WERI-Rb-1 (cell line): ENCODE measurements at places on chromosomes 11 and 22.

DNA sequence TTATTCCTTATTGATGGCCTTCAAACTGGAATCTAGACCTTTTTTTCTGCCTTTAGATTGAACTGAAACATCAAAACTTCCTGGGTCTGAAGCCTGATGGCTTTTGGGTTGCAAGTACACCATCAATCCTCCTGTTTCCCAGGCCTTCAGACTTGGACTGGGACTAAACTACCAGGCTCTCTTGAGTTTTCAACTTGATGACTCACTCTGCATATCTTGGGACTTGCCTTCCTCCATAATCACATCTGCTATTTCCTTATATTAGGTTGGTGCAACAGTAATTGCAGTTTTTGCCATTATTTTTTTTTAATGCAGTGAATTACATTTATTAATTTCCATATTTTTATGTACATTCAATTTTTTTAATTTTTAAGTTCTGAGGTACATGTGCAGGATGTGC is 7.0 kb downstream of the OR51B5 start:
- DNase-seq, result no peak

DNA sequence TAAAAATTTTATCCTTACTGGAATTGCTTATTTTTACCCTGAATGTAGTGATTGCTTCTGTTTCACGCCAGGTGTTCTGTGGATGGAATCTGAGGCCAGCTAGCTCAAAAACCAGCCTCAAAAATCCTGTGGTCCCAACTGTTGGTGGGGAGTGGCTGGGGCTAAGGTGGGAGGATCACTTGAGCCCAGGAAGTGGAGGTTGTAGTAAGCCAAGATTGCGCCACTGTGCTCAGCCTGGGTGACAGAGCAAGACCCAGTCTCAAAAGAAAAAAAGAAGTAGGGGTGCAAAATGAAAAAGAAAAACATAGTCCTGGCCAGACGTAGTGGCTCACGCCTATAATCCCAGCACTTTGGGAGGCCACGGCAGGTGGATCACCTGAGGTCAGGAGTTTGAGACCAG is 27.0 kb upstream of the SLC5A1 start:
- no peak for DNase-seq

DNA sequence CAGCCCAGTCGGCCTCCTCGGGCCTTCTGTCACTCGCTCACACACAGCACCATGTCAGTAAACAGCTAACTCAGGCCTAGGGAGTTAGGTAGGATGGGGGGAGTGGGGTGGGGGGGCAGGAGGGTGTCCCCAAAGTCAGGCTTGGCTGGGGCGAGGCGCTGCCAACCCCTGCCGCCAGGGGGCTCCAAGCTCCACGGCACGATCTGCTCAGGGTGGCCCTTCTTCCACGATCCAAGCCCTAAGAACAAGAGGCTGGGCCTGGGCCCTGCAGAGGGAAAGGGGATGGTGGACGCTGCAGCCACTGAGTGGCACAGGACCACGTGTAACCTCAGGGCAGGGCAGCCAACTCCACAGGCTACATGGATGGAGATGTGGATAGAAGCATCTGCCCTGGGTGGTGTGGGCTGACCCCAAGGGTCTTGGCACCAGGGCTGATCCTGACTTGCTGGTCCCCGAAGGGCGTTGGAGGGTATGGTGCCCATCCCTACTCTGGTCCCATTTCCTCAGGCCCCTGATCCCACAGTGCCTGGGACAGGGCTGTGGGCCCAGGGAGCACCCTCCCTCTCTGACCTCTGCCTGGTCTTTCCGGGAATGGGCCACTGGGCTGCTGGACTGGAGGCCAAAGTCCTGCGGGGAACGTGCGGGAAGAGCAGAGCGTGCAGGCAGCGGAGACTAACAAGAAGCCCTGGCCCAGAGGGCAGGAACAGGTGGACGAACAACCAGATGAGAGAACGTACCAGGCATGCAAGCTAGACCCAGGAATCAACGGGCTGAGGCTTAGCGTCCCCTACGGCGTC is 29.1 kb upstream of the TXNRD2 start:
- peak; percentile 78 for DNase-seq

DNA sequence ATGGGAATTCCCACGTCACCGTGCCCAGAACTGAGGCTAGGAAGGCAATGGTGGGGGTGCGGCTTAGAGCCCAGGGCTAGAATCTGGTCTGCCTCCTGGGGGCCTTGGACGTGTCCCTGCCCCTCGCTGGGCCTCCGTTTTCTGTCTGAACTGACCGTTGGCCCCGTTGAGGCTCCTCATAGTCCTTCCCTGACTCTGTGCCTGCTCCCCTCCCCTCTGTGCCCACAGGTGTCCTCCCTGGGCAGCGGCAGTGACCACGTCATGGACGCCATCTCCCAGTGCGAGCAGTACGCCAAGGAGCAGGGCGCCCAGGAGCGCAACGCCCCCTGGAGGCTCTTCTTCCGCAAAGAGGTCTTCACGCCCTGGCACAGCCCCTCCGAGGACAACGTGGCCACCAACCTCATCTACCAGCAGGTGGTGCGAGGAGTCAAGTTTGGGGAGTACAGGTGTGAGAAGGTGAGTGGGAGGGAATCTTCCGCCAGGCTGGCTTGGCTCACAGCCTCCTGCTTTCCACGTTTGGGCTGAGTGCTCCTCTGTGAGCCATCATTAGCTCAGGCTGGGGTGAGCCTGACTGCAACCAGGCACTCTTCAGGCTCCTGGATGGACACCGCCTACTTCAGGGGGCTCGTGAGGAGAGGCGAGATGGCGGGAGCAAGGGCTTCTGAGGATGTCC is 63.9 kb downstream of the MYO7A start:
- peak; percentile 72 for DNase-seq

GRCh38 chr11:59222464-59223060 is 9.8 kb upstream of the MPEG1 start:
- DNase-seq, result no peak

DNA sequence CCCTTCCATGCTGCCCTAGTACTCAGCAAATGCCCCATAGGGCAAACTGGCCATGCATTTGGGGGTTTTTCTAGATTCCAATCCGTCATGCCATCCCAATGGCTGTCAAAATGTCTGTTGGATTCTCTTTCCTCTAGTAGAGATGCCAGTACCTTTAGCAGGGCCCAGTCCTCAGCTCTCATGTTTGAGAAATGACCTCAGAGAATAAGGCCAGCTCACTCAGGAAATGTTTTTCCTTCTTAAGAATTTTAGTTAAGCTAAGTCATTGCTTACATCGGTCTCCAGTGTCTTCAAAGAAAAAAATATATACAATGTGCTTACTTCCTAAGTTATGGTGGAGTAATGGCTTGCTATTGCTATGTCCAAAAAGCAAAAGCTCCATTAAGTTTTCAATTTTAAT is 14.1 kb upstream of the ALKBH3 start:
- no peak for DNase-seq

DNA sequence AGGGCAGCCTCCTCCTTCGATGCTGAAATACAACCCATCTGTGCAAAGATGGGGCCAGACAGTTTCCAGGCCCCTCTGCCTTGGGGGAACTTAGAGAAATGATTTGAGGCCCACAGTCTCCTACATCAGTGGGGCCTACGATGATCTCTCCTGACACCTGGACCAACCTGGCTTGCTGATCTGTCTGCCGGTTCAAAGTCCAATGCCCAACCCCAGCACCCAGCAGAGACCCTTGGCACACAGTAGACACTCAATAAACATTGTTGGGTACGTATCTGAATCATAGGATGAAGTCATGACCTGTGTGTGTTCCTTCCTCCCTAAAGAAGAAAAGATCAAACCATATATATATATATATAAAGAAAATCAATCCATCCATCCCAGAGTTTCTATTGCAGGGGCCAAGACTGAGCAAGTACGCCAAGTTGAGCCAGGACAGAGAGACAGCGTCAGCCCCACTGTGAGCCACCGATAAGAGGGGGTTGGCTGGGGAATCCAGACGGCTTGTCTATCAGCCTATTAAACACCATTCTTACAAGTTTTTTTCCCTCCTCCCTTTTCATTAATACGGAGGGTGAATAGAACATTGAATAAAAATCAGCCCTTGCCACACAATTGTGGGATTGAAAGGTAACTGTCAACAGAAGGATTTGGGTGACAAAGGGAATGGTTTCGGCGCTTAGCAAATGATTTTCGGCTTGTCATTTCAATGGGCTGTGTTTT is 244.1 kb downstream of the MN1 start:
- no peak for DNase-seq

GRCh38 chr11:32597921-32598320 is 14.3 kb downstream of the EIF3M start:
- DNase-seq, result no peak

- DNase-seq, result no peak
Observed at GRCh38 chr11:84437071-84437980, 1151.2 kb upstream of the CCDC90B start.

GRCh38 chr22:37021710-37022482 is 2.4 kb downstream of the MPST start:
- DNase-seq, result peak; percentile 43

DNA sequence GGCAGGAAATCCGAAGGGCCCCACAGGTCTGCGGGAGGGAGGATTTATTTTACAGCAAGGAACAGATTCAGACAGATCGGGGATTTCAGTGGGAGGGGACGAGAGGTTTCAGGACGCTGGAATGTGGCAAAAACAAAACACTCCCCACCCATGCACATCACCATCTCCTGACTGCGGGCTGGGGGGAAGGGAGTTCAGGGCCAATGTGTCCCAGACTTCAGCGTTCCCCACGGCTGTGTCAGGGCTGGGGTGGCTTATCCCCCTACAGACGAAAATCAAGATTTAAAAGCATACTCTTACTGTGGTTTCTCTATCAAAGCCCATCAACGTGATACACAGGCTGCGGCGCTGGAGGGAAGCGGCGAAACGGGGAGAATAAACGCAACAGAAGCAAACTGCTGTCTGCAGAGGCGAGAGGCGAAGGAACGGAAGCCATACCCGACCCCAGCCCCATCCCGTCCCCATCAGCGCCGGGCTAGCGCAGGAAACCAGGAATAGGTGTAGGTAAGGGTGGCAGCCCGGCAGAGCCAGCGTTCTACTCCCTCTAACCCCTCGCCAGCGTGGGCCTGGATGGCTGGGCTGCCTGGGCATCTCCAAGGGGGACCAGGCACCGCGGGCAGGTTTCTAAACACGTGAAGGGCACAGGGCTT is 2.7 kb downstream of the TENM4 start:
- DNase-seq, result no peak

DNA sequence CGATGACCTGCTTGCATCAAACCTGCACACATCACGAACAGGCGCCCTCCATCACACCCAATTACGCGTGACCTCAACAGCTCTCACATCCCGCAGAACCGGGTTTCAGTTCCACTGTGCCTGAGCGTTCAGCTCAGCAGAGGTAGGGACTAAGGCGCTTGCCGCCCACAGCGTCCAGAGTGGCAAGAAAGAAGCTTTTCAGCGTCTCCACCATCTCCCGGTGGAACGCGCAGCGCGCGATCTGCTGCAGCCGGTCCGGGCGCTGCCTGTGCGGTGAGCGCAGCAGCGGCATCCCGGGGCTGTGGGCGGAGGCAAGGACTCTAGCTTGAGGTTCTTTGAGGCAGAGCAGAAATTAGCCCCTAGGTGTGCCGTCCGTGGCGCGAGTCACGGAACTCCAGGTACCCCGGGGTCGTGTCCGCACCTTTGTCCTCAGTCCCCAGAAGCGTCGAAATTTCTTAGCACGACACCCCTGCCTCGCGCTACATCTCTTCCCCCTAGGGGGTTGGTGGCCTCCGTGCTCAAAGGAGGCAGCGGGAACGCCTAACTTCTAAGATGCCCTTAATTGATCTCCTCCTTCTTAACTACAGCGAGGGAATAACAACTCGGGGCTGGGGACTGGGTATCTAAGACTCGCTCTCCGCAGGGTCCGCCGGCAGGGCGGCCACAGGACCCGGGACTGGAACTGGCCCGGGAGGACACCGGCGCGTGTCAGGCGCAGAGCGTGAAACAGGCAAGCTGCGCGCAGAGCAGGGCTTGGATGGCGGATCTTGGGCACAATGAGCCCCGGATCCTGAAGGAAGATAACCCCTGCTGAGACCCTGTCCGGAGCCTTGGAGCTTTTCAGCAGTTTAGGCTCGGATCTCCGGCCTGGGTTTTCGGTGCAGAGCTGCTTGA is 1.7 kb upstream of the CALCA start:
- DNase-seq, result no peak

DNA sequence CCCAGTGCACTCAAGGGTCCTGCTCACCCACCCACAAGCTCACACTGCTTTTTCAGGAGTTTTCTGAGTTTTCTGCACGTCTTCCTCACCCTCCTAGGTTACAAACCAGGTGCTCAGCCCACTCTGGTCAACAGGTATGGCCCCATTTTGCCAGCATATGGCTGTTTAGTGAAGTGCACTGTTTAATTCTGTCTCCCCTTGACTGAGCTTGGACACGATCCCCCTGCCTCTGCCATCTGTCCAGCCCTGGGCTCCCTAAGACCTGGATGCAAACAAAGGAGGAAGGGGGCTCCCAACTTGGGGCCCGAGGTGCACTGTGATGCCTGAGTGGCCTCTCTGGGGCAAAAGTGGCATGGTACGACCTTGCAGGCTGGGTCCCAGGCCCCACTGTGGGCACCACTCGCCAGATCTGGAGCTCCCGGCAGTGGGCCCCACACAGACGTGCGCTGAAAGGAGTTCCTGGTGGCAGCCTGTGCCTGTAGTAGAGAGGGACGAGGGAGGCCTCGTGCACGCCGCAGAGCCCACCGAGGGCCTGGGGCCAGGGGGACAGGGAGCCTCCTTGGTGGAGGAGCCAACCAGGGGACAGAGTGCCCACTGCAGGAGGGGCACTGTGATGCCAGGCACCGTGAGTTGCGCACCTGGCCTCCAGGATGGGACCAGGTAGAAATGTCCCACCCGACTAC is 37.3 kb upstream of the COMT start:
- peak; percentile 40 for DNase-seq

DNA sequence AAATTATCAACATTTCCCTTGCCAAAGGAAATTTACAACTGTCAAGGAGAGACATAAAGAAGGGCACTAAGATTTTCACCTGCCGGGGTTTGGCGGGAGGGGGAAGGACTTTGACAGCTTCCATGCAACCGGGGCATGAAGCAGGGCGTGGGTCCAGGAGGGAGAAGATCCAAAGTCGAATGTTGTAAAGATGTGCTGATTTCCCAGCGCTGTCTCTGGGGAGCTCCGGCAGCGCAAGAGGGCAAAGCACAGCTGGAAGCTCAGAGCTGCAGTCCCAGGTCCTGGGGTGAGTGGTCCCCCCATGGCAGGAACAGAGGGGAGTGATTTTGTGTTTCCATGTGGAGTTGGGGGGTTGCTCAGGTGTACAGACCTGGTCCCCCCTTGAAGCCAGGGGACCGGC is at the start of gene MS4A10:
Gene MS4A10 (plus strand): TSS at position 198 of the 400 bp plus-strand sequence. CDS start 5,003 bp downstream, outside the sequence.
- no peak for DNase-seq

- no peak for DNase-seq
Observed at GRCh38 chr11:119684361-119685110, 44.5 kb downstream of the NECTIN1 start.

DNA sequence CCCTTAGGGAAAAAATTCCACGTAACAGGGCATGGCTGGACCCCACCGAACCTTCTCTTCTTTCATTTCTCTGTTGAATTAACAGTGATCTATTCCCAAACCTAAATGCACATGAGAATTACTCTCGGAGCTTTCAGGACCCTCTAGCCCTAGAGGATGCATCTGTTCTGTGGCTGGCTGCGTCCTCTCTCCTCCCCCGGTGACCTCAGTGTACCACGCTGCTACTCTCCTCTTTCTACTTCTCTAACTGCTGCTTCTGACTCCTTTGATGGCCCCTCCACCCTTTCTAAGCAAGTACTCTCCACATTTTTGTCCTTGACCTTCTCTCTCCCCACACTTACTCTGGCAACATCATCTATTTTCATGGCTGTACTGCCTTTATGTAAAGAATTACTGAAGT is 12.1 kb upstream of the APOA1 start:
- DNase-seq, result no peak

GRCh38 chr22:25645964-25646363 is 81.5 kb downstream of the GRK3 start:
- DNase-seq, result no peak

GRCh38 chr11:100910808-100911207 is 218.8 kb downstream of the PGR start:
- no peak for DNase-seq
